ENCODE measurements at places on chromosomes 7 and 10.
A peak's percentile ranks its signal among the peaks of the same experiment; 100 is the strongest.

GRCh38 chr10:17348501-17349349 is 105.7 kb downstream of the ST8SIA6 start:
- DNase-seq, result peak; percentile 92

GRCh38 chr7:142746264-142746663 is 3.0 kb upstream of the PRSS1 start:
- no peak for DNase-seq

- peak; percentile 25 for DNase-seq
These were observed 56.8 kb downstream of the PARP12 start for GRCh38 chr7:140005754-140006503.

GRCh38 chr10:117218654-117219053 is 21.4 kb downstream of the KCNK18 start:
- DNase-seq, result no peak

DNA sequence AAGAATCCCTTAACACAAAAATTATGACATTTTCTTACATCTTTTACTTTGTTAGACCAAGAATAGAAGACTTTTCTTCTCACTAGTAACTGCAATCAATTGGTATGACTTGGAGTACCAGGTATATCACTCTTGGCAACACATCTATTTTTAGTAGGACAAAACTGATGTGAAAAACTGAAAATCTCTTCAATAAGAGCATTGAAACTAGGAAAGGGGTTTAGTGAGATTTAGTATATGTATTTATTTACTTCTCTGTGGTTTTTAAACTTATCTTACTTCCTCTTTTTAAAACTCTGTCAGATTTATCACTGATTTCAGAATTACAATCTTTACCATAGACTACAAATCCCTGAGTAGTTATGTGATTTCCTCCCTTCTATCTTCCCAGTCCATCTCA is 366.2 kb downstream of the PCDH15 start:
- no peak for DNase-seq

DNA sequence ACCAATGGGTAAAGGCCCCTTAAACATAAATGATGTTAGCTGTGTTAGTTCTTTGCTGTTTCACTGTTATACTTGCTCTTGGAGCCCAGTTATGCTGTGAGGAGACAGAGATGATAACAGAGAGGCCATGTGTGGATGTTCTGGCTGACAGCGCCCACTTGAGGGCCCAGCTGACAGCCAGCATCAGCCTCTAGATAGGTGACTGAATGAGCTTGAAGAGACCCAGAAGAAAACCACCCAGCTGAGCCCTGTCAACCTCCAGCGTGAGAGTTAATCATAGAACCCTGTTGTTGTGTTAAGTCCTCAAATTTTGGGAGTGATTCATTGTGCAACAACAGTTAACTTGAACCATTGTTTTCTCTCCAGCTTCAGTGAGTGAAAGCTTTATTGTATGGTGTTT is 91.7 kb downstream of the GLRX3 start:
- no peak for DNase-seq

DNA sequence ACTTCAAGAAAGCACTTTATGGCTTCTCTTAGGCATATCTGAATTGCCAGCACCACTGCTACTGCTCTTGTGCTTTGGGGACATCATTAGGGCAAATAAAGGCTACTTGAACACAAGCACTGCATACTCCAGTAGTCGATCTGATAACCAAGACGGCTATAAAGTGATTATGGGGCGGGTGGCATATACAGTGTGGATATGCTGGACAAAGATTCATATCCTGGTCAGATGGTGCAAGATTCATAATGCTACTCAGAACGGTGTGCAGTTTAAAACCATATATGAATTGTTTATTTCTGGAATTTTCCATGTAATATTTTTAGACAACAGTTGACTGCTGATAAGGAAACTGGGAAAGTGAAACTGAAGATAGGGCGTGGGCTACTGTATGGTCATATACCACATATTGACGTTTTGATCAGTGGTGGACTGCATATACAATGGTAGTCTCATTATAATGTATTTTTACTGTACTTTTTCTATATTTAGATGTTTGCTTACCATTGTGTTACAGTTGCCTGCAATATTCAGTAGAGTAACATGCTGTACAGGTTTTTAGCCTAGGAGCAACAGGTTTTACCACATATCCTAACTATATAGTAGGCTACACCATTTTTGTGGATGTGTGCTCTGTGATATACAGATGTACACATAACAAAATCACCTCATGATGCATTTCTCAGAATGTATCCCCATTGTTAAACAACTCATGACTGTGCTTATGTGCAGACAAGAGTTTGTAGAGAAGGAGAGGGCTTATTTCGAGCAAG is 15.2 kb downstream of the ANLN start:
- DNase-seq, result no peak

GRCh38 chr10:28910956-28911355 is 233.6 kb downstream of the BAMBI start:
- DNase-seq, result peak; percentile 49

DNA sequence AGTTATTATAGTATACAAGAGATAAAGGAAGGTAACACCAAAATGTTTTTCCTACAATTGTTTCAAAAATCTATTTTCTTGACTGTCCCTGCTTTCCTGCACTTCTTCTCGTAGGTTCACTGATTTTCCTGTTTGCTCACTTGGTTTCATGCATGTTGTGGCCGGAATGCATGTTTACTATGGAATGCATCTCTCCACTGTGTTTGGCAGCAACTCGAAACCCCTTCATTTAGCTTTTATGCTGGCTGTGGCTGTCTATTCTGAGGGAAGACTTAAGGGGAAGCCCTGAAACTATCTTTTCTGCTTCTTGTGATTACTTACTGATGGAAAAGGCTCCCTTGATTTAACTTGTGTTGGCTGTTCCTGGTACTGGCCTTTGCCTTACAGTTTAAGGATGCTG is 120.3 kb downstream of the NRG3 start:
- DNase-seq, result no peak

DNA sequence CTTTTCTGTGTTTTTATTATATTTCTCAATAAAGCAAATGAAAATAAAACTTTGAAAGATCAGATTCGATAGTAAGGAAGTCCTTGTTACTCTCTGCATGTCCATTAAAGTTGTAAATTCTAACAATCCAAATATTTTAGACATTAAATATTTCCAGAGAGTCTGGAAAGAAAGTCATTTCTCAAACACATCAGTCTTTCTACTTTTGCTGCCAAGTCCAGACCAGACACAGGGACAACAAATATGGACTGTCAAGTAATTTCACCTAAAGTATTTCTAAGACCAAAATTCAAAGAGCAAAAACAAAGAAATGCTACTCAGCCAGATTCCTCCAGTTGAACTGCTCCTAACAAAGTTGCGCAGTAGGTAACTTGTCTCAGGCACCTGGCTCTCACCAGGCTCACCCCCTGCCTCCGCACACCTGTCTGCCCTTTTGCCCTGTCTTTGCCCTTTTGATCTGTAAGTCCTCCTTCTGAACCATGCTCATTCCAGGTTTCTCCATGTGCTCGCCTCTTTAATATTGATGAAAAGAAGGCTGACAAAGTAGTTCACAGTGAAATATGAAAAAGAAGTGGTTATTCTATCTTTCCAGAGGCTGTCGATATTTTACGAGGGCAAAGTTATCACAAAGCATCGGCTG is 300.5 kb downstream of the C7orf25 start:
- DNase-seq, result no peak

DNA sequence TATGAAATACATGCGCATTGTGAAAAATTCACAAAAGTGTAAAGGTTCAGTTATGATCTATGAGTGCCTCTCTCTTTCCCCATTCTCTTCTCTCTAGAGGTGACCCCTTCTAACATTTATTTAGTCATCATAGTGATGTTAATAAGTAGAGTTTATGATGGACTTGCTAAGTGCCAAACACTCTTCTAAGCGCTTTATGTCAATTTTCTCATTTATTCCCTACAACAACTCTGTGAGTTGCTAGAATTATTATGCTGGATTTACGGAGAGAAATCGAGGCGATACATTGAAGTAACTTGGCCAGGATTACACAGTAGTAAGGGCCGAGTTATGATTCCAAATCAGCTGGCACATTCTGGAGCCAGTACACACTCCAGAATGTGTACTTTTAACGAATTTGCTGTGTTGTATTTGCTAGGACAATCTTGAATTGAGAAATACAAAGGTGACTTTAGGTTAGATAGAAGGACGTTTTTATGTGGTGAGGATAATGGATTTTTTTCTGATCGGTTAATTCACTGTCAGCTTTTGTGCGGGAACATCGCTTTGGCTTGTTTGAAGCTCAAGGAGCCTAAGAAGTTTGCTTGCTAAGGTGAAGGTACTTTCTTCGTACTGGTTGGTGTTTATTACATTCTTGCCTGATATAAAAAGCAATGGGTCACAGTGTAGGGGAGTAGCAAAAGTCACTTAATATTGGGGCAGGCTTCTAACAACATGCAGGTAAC is 1.4 kb downstream of the ATRNL1 start:
- DNase-seq, result no peak

DNA sequence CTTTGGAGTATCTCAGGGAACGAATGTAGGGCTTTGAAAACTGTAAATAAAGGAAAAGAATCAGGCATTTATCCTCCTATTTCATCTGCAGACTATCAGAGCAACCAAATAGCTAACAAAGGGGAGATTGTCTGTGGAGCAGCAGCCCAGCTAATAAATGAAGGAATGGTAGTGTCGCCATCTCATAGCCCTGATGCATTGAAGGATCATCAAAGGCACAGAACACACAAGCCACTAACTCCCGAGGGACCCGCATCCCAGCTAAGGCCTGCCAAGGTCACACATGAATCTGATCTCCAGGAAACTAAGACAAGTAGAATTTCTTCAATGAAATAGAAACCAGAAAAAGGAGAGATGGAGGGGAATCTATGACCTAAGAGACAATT is 38.2 kb downstream of the CALML5 start:
- DNase-seq, result no peak

DNA sequence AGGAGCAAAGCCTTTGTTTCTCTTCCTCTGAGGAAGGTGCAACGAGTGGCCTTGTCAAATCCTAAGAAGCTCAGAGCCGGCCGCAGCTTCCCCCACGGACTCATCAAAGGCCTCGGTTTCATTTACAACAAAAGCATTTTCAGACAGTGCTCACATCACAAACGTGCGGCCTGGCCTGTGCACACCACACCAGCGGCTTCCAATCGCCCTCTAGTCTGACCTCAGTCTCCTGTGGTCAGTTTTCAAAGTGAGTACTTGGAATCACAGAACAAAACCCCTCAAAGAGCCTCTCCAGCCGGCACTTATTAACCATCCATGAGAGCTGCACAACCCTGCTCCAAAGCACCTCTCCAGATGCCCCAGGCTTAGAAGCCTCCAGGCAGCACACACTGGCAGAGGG is 3.3 kb downstream of the RADIL start:
- DNase-seq, result no peak

DNA sequence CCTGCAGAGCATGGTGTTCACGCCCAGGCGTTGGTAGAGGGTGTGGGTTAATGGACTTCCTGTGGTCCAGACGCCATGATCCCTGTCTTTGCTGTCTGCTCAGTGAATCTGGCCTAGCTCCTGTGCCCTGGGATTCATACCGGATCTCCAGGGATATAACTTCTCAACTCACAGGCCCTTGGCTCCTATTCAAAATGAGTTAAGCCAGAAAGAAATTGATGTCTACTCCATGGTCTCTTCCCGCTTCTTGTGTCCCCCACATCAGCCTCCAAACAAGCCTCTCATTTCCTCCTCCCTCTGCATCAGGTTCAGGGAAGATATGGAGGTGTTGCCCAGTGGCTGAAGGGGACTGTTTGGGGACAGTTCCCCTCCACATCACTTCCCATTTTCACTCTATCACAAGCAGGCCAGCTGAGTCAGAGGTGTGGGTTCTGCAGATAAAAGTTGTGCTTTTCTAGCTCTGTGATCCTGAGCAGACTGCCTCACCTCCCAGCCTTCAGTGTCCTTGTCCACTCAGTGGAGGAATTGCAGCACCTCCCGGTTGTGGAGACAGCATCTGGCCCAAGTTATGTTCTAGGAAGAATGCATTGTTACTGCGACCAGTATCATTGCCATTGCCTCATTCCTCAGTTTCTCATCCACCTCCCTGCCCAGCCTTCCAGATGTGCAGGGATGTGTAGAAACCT is 22.5 kb downstream of the AKR1E2 start:
- DNase-seq, result no peak

DNA sequence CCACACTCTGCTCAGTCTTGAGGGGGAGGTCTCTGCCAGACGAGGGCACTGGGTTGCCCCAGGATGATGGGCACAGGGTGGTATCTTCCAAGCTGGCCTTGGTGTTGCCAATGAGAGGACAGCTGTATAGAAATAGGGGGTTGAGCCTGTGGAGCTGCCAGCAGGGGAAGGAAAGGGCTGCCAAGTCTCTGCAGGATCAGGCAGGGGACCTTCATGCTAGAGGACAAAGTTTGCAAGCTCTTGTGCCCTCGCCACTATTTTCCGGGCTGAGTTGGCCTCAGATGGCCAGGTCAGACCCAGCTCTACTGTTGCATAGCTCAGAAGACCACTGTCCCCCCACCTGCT is 68.7 kb downstream of the ARHGAP22 start:
- DNase-seq, result no peak

Measured in M059J (cell line).